ENCODE measurements at places on chromosomes 6 and 20.
A peak's percentile ranks its signal among the peaks of the same experiment; 100 is the strongest.

- DNase-seq: no peak
Observed at GRCh38 chr6:101113468-101114260, 232.5 kb upstream of the ASCC3 start.

GRCh38 chr6:109655761-109656262 is 35.2 kb downstream of the AK9 start:
- no peak for DNase-seq

DNA sequence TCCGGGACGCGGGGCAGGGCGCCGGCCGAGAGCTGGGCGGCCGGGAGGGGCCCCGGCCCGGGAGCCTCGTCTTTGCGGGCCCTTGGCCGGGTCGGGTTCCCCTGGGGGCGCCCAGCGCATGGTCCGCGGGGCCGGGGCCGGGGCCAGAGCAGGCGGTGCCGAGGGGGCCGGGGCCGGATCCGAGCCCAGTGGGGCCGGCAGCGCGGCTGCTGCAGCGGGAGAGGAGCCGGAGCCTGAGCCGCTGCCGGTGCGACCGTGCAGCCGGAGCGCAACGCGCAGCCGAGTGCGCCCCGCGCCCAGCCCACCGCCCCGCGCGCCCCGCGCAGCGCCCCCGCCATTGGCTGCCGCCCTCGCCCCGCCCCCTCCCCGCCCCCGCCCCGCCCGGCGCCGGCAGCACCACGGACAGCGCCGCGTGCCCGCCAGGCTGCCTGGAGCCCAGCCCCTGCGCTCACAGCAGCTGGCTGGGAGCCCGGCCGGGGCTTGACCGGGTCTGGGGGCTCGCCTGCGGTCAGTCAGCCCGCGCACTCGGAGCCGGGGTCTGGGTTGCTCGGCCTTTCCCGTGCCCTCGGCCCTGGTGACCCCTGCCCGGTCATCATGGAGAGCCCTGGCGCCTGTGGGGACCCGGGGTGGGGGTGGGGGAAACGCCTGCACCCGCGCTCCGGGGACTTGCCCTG is at the start of gene HRH3:
TSS of gene HRH3 (minus strand) at position 287 of the 674 bp plus-strand sequence. CDS start 308 bp downstream, outside the sequence.
- DNase-seq: no peak

- no peak for DNase-seq
Observed at GRCh38 chr6:107344981-107345380, 114.4 kb downstream of the PDSS2 start.

DNA sequence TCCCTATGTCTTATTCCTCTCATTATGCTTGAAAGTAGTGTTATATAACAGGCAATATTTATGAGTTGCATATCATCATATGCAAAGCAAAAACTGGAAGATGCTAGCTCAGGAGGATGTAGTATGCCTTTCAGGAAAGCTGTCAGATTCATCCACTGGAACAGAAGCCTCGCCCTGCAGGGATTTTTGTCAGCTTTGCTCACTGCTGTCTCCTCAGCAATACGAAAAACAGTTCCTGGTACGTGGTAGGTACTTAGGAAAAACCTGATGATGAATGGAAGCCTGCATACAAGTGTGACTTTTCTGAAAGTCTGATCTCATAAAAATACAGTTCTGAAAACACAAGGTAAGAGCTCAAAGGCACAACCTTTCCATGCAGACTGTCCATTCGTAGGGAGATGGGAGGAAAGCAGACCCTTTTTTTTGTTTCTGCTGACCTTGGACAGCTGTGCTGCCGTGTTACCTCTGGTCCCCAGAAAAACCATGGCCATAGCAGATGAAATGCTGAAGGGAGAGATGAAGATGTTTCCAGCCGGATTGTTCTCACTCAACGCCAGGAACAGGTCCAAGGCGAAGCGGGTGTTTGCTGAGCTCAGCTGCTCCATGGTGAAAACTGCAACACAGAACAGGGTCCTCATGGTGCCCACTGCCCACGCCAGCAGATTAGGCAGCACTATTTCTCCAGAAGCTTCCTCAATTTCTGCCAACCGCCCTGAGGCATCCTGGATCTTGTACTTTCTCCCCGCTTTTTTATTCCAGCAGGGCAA is 1.5 kb downstream of the SERPINB1 start:
- peak; percentile 45 for DNase-seq

GRCh38 chr6:11974089-11974488 is 38.0 kb upstream of the HIVEP1 start:
- DNase-seq: no peak

DNA sequence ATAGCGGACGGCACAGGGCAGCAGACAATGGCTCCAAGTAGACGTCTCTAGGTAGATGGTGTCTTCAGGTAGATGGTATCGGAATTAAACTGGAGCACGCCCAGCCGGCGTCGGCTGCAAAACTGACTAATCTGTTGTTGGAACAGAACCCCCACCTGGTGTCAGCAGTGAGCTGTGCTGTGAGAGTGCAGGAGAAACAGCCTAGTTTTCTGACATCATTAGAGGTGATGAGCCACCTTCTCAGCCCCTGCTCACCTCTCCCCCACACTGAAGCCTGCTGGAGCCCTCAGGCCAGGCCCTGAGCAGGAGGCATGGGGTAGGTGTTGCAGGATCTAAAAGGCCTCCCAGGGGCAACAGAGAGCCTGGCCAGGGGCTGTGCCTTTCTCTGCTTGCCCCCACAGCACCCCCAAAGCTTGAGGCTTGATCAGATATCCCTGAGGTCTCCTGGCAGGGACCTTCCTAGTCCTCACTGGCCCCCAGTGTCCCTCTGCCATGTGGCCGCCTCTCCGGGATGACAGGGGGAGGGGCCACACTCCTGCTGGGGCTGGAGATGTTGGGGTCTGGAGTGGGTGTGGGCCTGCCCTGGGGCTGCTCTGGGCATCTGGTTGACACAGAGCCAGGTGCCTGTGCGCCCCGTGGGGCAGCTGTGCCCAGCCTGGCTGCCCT is 6.9 kb upstream of the HELZ2 start:
- peak; percentile 86 for DNase-seq
